ENCODE measurements at places on chromosomes 4 and X.

GRCh38 chrX:20530406-20530921, 263.8 kb upstream of the RPS6KA3 start:
- peak; percentile 23 for DNase-seq

DNA sequence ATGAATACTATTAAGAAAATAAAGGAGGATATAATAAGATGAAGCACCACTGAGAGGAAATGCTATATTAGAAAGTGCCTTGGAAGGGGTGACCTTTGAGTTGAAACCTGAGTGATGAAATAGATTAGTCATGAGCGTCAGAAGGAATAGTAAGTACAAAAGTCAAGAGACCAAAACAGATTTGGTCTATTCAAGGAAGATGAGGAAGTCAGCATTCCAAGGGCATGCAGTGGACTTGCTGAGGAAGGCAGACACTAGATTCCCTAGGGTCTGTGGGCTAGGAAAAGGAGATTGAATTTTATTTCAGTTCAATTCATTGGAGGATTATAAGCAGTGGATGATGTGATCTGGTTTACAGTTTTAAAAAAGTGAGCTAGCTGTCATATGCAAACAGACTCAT, 73.0 kb upstream of the WDFY3 start:
- no peak for DNase-seq

DNA sequence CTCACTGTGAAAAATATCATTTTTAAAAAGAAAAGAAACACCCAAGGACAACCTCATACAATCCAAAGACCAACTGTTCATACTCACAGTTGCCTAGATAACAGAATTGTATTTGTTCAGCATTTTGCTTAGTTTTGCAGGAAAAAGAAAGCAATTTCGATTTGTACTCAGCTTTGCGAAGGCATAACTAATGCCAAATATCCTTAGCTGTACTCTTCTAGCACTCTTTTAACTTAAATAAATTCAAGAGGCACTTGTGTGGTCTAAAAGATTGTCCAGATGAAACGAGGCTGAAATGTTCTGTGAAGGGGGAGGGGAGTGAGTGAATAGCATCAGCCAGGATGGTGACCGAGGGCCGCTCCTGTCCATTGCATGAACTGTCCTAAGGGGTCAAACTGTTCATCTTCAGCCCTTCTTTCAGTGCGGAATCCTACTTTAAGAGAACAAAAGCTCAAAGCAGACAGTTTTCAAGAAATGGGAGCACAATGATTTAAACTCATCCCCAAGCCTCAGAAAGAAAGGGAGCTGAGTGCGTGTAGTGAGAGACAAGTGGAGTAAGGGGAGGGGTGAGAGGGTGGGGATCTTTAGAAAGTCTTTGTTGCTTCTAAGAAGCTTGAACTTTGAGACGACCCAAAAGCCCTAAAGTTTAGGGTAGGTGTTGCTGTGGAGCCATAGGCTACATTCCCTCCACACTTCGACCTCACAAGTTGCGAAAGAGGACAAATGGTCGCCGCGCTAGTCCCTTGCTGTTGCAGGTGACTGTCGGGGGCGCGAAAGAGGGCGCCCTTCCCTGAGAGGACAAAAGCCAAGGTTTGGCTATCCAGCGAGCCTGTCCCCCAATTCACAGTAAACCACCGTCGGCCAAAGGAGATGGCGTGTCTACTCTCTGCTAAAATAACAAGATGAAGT, 4.0 kb upstream of the NEUROG2 start:
- no peak for DNase-seq

DNA sequence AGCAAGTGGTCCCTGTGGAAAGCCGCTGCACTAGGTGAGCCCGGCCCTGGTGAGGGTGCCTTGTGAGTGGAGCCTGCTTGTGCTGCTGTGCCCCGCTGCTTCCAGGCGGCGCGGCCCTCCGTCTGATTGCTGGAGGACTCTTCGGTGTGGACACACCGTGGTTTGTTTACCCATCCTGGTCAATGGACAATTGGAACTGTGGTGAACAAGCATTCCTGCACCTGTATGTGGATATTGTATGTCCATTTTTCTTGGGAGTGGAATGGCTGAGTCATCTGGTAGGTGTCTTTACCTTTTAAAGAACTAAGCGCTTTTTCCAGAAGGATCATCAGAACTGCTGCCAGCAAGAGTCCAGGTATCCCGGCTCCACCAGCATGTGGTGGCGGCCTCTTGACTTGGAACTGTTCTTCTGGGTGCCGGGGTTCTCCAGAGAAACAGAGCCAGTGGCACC, 15.6 kb downstream of the MAEA start:
- no peak for DNase-seq

GRCh38 chr4:48361012-48361400, 19.7 kb downstream of the SLAIN2 start:
- DNase-seq: no peak

- DNase-seq: no peak
These were observed 117.6 kb upstream of the DCAF12L1 start for GRCh38 chrX:126670258-126670657.
